ENCODE measurements at places on chromosomes 1 and 21.

GRCh38 chr1:85259912-85260274 is 431 bp upstream of the C1orf52 start:
- DNase-seq, result no peak

- DNase-seq, result no peak
Measured at GRCh38 chr1:97603218-97603617, 317.6 kb downstream of the DPYD start.

DNA sequence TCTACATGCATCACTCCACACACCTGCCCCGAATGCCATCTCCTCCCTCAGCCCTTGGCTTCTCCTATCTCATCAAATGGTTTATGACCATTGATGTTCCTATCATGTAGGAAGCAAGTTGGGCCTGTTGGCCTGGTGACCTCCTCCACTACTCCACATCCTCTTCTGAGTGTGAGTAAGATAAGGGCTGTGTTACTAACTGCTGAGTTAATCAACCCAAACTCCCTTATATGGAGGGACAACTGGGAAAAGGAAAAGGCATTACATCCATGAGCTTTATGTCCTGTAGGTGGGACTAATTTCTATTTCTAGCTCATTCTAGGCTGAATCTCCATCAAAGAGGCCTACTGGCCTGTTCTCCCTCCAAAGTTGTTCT is 57.6 kb downstream of the WLS start:
- no peak for DNase-seq

DNA sequence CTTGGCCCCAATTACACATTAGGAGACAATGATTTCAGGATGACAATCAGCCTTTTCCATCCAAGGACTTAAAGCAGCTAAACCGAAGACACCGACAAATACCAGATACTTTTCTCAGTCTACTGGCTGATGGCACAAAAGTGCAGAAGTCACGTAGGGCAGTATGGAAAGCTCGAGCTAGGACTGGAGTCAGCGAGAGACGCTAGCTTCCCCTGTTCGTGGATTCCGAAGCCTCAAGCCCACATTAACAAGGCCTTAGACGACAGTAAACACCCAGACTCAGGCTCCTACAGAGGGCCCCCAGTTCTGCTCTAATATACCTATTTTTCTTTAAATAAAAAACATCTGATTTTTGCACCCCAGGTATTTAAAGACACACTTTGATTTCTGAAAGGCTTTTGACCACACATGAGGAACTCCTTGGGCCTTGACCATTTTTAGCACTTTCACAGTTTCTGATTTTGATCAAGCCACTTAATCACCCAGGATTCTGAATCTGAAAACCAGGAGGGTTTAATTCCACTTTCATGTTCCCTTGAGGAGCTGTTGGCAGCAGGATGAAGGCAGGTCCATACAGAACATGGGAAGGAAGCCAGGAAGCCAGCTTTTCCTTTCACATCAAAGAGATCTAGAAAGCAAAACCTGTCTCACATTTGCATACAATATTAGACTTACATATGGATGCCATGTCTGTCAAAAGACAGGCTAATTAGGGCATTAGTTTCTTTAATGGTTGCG is 204.1 kb downstream of the GABPA start:
- DNase-seq, result no peak

- no peak for DNase-seq
Measured at GRCh38 chr21:41589131-41589530, 81.2 kb upstream of the TMPRSS2 start.

DNA sequence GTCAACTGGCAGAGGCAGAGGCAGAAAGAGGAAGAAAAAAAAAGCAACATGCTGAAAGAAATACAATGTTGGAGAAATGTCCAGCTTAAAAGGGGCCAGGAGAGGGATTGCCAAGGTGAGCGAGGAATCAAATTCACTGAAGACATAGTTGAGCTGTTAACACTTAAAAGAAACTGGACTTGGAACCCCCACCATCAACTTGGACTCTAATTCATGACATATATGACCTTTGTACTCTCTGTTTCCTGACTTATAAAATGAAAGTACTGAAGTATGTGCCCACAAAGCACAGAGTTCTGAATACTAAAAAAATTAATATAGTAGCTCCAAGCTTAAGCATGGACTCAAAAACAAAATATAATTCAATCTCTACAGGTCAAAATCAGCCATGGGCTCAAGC is 16.1 kb downstream of the PRR9 start:
- no peak for DNase-seq

DNA sequence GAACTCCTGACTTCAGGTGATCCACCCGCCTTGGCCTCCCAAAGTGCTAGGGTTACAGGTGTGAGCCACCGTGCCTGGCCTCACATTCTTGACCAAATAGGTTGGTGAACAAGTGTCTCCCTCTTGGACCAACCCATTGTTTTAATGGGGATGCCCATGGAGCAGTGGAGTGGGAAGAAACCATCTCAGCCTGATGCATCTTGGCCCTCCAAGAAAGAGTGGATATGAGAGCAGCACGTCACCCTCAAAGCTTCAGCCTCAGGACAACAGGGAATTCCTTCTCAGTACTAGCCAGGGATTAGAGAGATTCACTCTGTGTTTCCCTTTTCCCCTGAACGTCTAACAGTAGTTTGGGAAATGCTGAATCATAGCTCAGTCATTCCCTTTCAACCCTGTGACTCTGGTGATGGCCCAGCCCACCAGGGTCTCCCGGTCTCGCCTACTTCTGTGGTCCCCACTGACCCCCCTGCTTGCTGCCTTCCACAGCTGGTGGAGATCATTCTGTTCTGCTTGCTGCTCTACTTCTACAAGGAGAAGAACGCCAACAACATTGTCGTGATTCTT is 37.4 kb downstream of the NIPAL3 start:
- DNase-seq, result no peak

- no peak for DNase-seq
Measured at GRCh38 chr21:16708101-16708835, 804.6 kb upstream of the CXADR start.

- no peak for DNase-seq
Measured at GRCh38 chr1:4161366-4162006, 261.4 kb upstream of the C1orf174 start.

DNA sequence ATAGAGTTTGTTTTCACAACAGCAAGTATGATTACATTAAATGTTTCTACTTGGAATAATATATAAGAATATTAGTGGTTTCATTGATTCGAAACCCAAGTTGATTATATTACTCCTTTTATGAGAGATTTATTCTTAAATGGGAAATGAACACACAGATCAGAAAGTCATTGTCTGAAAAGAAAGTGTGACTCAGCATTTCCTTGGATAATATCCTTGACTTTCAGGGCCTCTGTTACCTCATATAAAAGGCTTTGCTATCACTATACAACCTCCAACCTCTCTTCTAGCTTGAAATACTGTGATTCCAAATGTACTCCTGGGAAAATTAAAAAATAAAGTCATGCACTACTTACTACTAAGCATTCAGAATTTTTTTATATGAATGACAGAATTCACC is 295.3 kb upstream of the LYPLAL1 start:
- DNase-seq, result no peak

DNA sequence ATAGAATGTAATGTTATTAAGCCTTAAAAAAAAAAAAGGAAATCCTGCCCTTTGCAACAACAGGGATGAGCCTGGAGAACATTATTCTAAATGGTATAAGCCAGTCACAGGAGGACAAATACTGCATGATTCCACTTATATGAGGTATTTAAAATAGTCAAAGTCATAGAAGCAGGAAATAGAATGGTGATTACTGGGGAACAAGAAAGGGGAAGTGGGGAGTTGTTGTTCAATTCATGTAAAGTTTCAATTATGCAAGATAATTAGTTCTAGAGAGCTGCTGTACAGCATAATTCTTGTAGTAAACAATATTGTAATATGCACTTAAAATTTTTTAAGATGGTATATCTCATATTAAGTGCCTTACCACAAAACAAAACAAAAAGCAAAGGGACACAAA is 13.2 kb downstream of the FCER1A start:
- DNase-seq, result no peak

DNA sequence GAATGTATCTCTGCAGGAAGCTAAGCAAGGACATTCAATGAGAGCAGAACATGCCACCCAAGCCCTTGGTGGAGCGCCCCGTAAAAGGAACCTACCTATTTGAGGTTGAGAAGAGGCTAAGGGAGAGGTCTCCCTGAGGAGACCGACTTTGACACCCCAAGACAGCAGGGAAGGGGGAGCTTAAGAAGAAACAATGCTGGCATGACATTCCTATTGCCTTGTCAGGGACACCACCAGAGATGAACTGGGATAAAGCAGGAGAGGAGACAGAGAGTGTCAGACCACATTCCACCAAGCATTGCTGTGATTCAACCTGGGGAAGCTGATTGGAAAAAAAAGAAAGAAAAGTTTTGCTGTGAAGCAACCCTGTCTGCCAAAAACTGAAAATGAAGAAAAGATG is 13.3 kb upstream of the S100A2 start:
- no peak for DNase-seq

- DNase-seq, result no peak
Measured at GRCh38 chr21:44088401-44088780, 18.8 kb upstream of the PWP2 start.

DNA sequence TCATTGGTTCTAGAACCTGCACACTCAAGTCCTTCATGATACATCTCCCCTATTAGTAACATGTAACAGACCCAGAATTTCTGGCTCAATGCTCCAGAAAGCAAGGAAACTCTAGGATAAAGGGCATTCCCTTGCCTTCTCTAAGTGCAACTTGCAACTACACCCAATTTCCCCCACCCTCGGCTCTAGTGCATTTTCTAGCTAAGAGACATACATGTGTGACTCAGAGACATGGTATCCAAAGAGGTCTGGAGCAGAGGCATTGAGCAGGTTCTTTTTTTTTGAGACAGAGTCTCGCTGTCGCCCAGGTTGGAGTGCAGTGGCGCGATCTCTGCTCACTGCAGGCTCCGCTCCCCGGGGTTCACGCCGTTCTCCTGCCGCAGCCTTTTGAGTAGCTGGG is 132.9 kb downstream of the ZC3H11B start:
- no peak for DNase-seq

DNA sequence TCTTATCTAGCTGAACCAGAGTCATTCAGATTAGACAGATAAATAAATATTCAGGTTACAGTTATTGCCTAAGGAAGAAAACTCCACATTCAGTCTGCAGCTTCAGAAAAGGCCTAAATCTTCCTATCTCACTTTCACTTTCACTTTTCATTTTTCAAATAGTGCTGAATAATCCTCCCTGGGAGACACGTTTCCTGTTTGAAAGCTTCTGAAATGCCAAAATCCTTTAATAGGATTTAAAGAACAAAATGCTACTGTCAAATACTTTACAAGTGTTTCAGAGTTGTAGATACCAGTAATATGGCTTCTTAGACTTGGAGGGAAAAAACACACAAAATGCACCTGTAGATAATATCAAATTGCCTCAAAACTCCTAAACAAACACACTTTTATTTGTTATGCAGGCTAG is 3.9 kb downstream of the PSMB2 start:
- DNase-seq, result no peak

DNA sequence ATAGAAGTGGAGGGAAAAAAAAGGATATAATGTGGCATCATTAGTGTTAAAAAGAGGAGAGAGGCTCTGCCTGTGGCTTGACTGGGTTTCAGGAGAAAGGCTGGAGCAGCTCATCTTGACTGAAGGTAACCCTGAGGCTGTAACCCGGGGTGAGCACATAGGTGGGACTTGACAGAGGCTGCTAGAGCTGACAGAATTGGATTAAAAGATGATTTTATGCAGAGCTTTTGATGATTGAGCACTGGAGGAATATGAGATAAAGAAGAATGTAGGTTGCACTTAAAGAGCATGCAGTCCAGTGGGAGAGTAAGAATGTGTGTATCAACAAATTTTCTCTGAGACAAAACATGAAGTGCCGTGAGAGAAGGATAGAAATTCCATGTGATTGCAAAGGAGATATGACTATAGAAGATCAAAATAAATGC is 17.3 kb downstream of the LAMC1 start:
- DNase-seq, result no peak

DNA sequence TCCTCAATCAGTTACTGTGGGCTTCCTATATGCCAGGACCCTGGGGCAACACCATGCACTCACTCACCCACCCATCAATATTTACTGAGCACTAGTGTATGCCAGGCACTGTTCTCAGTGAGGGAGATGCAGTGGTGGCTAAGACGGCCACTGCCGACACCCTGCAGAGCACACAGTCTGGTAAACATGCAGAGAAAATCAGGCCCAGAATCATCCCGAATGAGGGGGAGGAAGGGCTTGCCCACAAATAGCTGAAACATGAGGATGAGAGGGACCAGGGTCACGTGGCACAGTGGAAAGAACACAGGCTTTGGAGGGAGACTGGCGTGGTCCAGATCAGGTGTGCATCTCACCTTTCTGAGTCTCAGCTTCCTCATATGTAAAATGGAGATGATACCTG is 89.2 kb upstream of the IGSF21 start:
- no peak for DNase-seq

GRCh38 chr1:224727351-224728289 is 111.5 kb downstream of the CNIH3 start:
- no peak for DNase-seq

DNA sequence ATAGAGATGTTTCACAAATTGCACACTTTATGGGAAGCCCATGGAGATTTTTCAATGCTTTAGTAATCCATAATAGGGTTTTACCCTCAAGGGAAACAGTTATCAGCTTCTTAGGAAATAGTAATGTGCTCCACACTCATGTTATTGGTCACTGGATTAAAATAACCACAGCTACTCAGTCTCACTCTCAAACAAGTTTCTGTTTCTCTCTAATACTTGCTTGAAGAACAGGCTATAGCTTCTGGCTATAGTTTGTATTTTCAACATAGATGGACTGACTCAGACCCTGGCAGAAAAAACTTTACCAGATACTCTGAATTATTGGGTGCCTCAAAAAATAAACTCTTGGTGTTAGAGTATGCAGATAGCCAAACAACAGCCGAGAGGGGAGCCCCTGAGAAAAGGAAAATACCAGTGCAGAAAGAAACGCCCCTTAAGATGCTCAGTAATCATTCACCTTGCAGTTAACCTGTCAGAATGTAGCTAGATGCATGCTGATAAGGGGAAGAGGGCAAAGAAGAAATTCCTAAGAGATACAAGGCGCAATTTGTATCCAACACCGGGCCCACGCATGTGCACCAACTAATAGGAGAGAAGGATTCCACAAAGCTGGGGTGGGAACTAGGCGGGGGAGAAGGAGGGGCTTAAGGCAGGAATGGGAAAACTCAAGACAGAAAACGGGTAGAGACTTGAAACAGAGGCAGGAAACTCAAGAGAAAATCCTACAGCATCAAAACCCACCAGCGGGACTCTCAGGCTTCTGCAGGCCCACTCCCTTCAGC is 30.4 kb upstream of the PDE4B start:
- no peak for DNase-seq

- no peak for DNase-seq
Measured at GRCh38 chr1:205812271-205812877, 624 bp downstream of the SLC41A1 start.

- no peak for DNase-seq
Measured at GRCh38 chr21:38081708-38082107, 165.5 kb upstream of the KCNJ6 start.

DNA sequence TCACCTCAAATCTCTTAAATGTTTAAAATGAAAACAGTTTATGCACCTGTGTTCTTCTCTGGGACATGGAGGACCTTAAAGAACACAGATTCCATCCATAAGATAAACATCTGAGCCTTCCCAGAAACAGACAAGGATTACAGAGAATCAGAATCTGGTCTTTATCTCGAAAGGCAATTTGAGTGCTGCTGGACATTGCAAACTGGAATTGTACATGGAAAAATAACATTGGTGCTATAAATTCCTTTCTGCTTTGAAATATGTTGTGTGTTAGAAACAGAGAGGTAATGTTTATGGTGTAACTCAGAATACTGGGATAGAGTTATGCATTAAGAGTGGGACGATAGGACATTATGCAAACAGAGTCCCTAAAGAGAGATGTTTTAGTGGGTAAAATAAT is 6.6 kb upstream of the DDR2 start:
- DNase-seq, result no peak
